Frontal cortex (tissue), 4 donors: ENCODE measurements at places on chromosomes 7 and 10. TPM values are rescaled to one million over a fixed set of nuclear protein-coding genes. Genes with fewer than 3 reads are reported as not detected.

CLDN4 gene
- not detected for total RNA-seq

SLC13A1 gene
- not detected for total RNA-seq

NPFFR1 gene
- total RNA-seq = 1.2 TPM

DNA sequence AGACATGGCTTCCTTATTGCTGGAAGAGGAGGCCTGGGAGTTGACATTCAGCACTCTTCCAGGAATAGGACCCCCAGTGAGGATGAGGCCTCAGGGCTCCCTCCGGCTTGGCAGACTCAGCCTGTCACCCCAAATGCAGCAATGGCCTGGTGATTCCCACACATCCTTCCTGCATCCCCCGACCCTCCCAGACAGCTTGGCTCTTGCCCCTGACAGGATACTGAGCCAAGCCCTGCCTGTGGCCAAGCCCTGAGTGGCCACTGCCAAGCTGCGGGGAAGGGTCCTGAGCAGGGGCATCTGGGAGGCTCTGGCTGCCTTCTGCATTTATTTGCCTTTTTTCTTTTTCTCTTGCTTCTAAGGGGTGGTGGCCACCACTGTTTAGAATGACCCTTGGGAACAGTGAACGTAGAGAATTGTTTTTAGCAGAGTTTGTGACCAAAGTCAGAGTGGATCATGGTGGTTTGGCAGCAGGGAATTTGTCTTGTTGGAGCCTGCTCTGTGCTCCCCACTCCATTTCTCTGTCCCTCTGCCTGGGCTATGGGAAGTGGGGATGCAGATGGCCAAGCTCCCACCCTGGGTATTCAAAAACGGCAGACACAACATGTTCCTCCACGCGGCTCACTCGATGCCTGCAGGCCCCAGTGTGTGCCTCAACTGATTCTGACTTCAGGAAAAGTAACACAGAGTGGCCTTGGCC is 4.3 kb downstream of the PGAM2 start:
- DNase-seq = no peak

GRCh38 chr10:99809931-99810615 is 27.6 kb downstream of the ABCC2 start:
- DNase-seq = no peak

GRCh38 chr7:91291902-91292301 is 27.7 kb downstream of the FZD1 start:
- no peak for DNase-seq

LRRC17 gene
- total RNA-seq = 15.5 TPM

TAS2R60 gene
- total RNA-seq = not detected

DNA sequence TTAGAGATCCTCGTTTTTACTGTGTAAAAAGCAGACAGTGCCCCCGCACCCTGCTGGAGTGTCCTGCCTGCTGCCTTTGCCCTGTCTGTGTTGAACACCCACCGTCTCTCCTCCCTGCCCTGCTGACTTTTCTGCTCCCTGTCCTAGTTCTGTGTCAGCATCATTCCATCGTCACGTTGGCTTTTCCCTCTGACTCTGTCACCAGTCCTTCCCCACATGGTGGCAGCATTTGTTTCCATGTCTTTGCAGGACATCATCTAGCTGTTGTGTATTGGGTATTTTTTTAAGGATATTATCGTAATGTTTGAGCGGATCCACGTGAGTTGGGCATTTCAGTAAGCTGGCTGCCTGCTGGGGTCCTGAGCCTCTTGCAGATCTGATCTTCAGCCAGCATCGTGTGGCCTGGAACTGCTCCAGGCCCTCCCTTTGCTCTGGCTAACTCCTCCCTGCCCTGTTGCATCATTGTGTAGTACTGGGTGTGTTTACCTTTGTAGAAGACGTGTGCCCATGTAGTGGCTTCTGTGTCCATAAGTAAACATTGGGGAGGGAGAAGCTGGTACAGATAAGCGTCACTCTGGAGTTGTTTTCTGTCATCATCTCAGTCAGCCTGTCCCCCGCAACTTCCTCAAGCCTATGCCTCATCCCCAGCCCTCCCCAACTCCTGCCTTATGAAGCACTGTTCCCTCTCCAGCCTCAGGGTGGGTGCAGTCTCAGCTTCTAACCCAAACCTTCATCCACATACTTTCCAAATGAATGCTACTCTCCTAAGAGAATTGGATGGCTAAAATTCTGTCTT is 44.3 kb downstream of the TRRAP start:
- DNase-seq = no peak
